ENCODE measurements at places on chromosomes 2 and 18.

- no peak for DNase-seq
These were observed 223.0 kb upstream of the DOK6 start for GRCh38 chr18:69177702-69178101.

DNA sequence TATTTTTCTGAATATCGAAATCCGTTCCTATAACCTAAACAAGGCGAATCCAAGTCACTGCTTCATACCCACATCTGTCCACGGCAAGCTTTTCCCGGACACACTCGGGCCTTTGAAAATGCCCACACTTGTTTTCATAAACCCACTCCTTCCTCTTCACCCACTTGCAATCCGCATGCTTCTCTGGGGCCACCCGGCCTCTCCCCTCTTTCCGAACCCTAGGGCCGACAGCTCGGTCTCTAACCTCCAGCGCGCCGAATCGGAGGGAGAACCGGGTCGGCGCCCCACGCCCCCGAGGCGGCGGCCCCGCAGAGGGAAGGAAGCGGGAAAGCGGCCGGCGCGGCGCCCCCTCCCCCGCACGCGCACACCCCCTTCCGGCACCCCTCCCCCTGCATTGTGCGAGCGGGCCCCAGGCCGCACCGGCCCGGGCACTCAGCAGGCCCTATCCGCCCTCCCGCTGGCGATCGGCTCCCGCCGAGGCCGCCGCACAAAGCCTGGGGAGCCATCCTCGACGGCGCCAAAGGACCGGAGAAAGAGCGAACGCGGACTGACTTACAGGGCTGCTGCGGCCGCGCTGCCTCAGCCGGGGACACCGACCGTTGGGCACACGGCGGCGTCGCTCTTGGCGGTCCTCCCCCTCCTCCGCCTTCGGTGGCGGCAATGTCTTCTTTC is 467 bp downstream of the PUM2 start:
- DNase-seq, result peak; percentile 58

DNA sequence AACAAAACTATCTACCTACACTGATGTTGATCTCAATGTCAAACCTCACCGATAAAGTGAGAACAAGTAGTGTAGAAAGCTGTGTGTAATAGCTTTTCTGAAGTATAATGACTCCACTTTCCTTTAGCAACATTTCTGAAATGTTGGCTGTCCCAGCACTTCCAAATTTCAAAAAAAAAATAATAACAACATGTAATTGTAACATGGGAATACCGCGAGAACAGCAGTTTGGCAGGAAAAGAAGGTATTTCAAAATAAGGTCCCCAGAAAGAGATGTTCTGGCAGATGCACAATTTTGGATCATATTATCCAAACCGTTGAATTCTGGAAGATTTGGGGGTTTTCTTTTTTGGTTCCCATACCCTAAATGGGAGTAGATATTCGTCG is 352.0 kb downstream of the ARHGAP15 start:
- DNase-seq, result no peak

- DNase-seq, result no peak
These were observed 96.8 kb upstream of the FZD7 start for GRCh38 chr2:201936817-201937216.

DNA sequence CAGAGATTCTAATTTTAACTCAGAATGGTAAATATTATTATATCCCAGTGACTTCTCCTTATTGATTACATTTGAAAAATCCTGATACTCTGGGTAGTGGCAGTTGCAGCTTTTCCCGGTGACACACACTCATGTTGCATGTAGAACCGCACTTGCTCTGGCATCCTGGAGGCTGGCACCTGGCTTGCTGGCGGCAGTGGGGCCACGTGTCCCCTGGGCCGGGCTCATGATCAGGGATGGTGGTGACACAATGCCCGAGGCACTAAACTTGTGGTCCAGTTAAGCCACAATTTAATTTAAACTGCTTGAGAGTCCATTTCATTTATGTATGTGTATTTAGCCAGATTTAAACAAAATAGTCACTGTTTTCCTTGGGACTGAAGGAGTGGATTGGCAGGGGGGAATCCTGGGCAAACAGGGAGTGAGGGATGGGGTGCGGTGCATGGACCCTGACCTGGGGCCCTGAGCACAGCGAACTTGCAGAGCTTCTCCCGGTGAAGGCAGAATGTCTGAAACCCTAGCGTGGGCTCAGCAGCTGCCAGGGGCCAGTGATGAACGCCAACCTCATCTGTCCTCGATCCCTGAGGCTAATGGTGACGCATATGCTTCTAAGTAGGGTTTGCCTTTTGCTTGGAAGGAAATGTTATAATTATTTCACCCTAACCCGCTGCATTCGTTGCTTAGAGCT is 50.0 kb downstream of the KCNG2 start:
- DNase-seq, result no peak

- no peak for DNase-seq
These were observed 291.8 kb upstream of the TNP1 start for GRCh38 chr2:217151509-217152206.

DNA sequence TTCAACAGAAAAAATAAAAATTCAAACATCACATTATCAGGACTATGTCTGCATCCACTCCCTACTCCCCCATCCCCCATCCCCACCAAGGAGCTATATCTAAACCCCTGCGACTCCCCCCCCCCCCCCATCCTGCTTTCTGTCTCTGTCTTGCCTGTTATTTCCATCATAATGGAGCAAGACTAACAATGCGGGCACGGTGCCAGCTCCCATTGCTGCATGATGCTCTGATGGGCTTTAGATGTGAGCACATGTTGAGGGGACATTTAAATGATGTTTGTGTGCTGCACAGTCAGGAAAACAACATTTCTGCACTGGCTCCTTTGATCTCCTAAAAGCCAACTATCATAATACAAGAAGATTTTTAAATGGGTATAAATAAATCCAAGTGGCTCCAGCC is 644.2 kb upstream of the SETBP1 start:
- no peak for DNase-seq

GRCh38 chr2:144402251-144402650 is 117.7 kb downstream of the ZEB2 start:
- no peak for DNase-seq

DNA sequence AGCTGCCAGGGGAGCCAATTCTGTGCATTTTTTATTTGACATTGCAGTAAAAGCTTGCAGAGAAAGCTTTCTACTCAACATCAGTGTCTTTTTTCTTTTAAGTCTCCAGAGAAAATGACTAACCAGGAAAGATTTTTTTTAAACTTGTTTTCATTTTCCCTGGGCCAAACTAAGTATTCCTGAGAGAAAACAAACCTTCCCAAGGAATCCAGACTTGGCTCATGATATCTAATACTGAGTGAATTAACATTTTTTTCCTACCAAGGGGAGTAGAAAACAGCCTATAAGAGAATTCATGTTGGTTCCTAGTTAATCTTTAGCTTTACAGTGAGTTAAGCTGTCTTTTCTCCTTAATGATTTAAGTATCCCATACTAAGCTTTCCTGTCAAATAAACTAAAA is 46.7 kb downstream of the DAPL1 start:
- no peak for DNase-seq

- peak; percentile 75 for DNase-seq
These were observed 20.0 kb upstream of the RNF149 start for GRCh38 chr2:101328474-101329007.

- DNase-seq, result no peak
These were observed 337.4 kb downstream of the PTPRM start for GRCh38 chr18:7904529-7904928.

DNA sequence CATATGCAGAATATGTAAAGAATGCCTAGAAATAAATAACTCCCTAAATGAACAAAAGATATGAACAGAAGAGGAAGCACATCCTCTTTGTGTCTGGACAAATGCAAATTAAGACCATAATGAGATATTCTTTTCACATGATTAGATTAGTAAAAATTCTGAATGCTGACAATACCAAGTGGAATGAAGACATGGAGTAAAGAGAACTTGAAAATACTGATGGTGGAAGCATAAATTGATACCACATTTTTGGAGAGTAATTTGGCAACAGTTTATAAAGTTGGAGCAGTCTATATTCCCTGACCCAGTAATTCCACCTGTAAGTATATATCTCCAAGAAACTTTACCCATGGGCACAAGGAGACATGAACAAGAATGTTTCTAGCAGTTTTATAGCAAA is 130.0 kb downstream of the CAPN13 start:
- DNase-seq, result no peak

DNA sequence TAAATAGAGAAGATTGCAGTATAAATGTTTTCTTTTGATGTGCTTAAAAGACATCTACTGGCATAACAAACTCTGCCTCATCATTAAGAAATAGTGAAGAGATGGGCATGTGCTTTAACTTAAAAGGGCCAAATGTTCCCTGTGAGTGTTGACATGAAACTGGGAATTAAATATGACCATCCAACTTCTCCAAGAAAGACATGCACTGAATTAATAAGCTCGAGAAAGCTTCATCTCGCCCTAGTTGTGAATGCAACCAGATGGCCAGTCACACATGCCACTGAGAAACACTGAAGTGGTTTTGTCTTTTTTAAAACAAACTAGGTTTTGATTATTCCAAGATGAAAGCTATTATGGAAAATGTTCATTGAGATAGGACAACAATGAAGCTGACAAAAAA is 479.2 kb downstream of the RIT2 start:
- no peak for DNase-seq

- DNase-seq, result no peak
These were observed 137.7 kb downstream of the TANC1 start for GRCh38 chr2:159106109-159106508.

DNA sequence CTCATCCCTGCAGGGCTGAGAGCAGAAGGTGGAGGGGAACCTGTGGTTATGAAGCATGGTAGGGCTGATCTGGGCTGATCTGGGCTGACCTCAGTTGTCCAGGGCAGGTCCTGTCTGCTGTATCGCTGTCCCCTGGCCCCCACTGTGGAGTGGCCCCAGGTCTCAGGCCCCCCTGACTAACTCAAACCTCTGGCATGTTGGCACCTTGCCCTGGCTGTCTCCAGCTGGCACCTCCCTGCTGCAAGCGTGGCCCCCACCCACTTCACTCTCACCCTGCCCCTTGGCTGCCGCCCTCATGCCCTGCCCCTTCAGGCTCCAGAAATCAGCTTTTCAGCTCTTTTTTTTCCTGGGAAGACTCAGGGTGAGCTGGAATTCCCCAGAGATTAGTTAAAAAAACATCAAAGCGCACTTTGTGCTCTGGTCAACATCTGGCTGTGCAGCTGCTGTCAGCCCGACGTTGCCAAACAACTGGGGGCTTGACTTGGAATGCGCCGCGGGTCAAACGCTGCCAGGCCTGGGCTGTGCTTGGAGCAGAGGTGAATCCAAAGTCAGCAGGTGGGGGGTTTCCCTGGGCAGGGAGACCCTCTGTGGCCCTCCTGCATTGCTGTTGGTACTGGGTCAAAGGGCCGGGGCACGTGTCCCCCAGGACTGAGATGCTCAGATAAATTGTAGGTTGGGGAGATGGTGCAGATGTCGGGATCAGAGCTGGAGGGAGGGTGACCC is 173.8 kb upstream of the HDAC4 start:
- DNase-seq, result no peak

DNA sequence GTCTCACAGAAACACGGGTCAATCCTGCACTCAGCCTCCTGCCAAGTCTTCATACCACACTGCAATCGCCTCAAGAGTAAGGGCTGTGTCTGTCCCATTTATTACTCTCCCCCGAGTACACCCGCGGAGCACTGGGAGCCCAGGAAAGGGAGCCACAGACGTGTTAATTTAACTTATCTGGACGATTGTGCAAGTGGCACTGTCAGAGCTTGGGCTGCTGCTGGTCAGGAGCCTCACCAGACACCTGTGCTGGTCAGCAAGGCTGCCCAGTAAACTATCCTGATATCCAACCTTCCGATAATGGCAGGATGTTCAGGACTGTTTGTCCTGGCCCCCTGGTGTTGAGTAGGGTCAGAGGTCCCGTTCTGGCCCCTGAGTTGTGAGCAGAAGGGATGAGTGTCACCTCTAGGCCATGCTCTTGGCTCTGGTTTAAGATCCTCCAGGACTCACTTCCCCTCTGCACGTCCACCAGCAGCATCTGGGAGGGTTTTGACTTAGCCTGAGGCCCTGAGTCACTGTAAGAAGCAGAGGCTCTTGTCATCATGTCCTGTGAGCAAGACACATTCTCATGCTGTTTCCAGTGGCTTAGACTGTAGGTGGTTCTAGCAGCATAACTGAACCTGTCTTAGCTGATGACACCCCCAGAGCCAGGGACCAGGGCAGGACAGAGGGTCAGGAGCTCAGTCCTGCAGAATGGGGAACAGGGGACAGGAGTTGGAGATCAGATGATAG is 82.5 kb upstream of the ARL4C start:
- DNase-seq, result no peak

GRCh38 chr18:21826196-21826595 is 85.6 kb downstream of the MIB1 start:
- DNase-seq, result no peak

GRCh38 chr2:37849911-37850310 is 75.2 kb upstream of the RMDN2 start:
- no peak for DNase-seq

DNA sequence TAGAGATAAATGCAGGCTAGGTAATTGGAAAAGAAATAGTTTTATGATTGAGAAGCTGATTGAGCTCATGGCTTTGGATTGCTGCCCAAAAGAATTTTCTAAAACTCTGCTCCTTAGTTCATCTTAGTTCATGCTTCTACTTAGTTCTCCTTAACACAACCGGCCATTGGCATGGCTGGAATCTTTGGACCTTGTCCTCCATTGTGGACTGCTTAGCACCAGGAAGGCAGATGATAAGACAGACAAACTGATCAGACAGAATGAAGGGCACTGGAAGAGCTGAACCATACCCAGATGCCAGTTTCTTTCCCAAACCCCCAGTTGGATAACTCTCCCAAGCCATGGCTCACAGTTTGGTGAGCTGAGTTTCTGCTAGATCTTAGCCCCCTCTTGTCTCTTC is 36.3 kb upstream of the NABP1 start:
- no peak for DNase-seq

GRCh38 chr18:3104190-3105054 is 91.5 kb upstream of the LPIN2 start:
- DNase-seq, result no peak

DNA sequence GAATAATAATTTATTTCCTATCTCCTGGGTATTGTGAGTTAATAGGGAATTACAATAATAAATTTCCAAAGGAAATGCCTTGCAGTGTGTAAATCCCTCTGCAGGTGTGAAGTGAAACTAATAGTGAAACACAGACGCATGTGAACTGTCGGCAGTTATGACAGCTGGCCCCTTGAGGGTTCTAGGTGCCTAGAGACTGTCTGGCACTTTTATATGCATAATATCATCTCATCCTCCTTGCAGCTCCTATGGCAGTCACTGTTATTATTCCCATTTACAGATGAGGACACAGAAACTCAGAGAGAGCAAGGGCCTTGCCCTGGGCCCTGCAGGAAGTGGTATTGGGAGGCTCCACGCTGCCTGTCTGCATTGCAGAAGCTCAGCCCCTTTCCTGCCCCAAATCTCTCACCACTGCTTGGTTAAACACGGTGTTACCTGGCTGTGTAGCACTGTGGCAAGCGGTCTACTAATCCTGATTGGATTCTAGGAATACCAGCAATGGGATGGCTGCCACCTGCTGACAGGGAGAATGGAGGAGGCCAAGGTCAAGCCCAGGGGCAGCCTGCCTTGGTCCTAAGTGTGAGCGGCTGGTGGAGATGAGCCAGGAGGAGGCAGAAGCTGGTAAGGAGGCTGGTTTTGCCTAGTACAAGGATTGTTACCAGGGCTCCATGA is 32.8 kb upstream of the ACKR3 start:
- DNase-seq, result peak; percentile 60

All from CD4-positive, alpha-beta T cell treated with Interleukin-21 for 1 hour (primary cell).